ENCODE measurements at places on chromosomes 2 and 18.

GRCh38 chr2:68057658-68058396, 5.0 kb downstream of the C1D start:
- no peak for DNase-seq

- DNase-seq, result no peak
These were observed 170.2 kb downstream of the THADA start for GRCh38 chr2:43425659-43426058.

- DNase-seq, result no peak
These were observed 9.7 kb downstream of the RAB11FIP5 start for GRCh38 chr2:73103018-73103542.

DNA sequence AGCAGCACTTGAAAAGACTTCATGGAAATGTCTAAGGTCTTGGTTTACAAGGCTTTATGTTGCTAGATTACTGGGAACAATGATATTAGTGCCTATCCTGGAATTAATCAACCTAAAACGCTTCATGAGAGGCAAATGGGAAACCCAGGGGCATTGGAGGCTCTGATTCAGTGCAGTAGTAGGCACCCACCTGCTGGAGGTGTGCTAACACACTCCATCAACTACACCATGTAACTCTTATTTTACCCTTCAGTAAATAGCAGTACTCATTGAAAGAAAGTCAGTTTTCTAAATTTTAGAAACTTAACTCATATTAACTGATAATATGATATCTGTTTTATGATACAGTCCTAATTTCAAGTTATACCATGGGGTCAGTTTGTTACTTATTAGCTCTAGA, 17.4 kb upstream of the HNRNPA3 start:
- DNase-seq, result no peak

GRCh38 chr2:20216130-20217025, 8.6 kb downstream of the SDC1 start:
- DNase-seq, result no peak

DNA sequence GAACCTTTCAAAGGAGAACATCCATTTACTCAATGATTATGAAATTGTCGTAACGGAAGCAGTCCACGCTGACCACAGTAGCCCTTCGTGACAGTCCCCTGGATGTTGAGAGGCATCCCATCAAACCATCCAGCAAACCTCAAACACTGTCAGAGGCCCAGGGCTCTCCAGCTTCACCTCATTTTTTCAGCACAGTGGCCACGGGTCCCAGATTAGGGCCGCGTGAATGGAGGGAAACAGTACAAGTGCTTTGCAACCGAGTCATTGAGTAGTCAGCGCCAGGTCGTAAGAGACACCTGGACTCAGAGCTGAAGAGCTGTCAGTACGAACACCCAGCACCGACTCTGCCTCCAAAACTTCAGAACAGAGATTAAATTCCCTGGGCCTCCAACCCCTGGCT, 552.5 kb upstream of the SALL3 start:
- DNase-seq, result no peak

- DNase-seq, result no peak
These were observed 51.8 kb upstream of the CYRIA start for GRCh38 chr2:16717477-16717876.

- no peak for DNase-seq
These were observed 303.9 kb upstream of the HDAC4 start for GRCh38 chr2:239704737-239705136.

GRCh38 chr2:169891593-169892298, 64.5 kb downstream of the UBR3 start:
- no peak for DNase-seq

DNA sequence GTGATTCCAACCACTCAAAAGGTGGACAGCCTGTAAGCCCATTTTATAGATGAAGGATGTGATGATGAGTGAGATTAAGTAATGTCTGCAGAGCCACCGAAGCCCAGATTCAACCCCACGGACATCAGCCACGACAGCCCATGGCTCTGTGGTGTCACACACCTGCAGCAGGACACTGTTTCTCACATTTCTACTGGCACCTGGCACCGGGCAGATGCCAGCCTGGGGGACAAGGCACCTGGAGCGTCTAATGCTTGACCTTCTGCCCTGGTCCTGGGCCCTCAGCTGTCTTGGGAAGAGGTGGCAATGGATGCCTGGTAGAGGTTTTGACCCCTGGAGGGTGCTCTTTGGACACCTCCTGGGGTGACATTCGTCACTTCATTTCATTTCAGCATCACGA, 176.3 kb downstream of the ANAPC1 start:
- DNase-seq, result no peak

GRCh38 chr18:79471046-79471445, 75.3 kb downstream of the NFATC1 start:
- DNase-seq, result no peak

- DNase-seq, result no peak
These were observed at the start of gene LRATD1 for GRCh38 chr2:14632133-14632936. Gene LRATD1 (plus strand): TSS chr2:14632717. CDS start chr2:14633980, 1,263 bp downstream.

GRCh38 chr2:109675666-109676345, 61.6 kb downstream of the SOWAHC start:
- DNase-seq, result no peak

- DNase-seq, result no peak
These were observed 62.1 kb downstream of the LBH start for GRCh38 chr2:30293303-30293921.

DNA sequence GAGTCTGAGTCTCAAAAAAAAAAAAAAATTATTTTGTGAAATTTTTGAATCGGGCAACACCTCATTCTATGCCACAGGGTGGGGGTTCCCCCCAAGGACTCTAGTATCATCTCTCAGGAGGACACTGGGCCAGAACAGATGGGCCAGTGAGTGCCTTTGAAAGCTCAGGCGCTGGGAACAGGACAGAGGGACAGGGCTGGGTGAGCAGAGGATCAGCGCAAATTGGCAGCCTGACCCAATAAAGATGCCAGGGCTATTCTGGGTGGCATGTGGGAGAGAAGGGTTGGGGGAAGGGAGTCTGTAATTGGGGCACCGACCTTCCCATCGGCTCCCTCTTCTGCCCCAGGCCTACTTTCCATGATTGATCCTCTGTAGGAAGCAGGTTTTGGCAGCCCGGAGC, 44.0 kb downstream of the KIF3C start:
- no peak for DNase-seq

- no peak for DNase-seq
These were observed 82.5 kb downstream of the GBX2 start for GRCh38 chr2:236085647-236086046.

DNA sequence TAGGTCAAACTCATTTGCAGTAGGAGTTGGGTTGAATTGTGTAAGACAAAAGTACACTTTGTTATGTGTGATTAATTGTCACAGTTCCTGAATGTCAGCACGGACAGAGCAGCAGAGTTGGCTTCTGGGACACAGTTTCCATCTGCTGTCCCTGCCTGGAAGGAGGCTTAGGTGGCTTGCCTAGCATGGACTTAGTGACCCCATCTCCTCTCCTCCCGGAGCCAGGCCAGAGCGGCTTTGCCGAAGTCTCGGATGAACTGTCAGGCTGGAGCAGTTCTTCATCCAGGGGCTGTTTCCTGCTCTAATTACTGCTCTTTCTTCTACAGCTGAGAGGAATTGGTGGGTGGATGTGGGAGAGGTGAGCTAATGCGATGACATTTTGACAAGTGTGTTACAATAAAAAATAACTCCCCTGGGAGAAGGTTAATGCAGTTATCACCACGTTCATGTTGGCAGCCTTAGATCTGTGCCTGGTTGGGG, 102.0 kb downstream of the SH3RF3 start:
- no peak for DNase-seq

- DNase-seq, result no peak
These were observed 82.6 kb upstream of the WIPF1 start for GRCh38 chr2:174680221-174680620.

- no peak for DNase-seq
These were observed 96.1 kb upstream of the MCFD2 start for GRCh38 chr2:47011696-47012095.

DNA sequence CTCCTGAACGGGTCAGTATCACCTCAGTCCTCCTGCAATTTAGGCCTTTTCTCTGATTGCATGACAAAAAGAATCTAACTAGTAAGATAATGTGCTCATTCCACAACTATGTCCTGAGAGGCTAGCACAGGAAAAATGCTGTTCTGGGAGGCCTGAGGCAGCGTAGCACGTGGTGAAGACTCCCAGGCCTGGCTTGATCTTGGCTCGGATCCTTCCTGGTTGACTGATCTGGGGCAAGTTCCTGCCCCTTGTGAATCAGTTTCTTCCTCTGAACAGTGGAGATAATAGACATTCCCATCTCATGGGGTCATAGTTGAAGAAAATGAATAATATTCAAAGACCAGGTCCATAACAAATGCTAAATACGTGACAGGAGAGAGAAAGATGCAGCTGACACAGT, 12.3 kb downstream of the FBLN7 start:
- no peak for DNase-seq

- no peak for DNase-seq
These were observed 61.0 kb downstream of the DAW1 start for GRCh38 chr2:227932403-227932802.

DNA sequence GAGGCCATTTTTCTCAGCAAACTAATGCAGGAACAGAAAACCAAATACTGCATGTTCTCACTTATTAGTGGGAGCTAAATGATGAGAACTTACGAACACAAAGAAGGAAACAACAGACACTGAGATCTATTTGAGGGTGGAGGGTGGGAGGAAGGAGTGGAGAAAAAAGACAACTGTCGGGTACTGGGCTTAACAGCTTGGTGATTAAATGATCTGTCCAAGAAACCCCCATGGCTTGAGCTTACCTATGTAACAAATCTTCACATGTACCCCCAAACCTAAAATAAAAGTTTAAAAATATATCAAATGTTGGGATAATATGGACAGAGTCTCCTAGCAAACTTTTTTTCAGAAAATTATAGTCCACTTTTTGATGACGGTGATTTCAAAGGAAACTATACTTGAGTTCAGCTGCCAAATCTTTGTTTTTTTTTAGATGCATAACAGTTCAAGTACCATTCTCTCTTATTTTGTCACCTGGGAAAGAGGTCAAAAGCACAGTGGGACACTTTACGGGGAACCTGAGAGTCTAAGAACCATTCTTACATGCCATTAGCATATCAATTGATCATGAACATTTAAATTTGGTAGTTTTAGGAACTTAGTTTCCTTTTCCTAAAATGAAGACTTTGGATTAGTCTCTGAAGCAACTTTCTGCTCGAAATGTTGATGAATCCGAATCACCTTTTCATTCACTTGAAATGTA, 835.0 kb downstream of the NRXN1 start:
- DNase-seq, result no peak

DNA sequence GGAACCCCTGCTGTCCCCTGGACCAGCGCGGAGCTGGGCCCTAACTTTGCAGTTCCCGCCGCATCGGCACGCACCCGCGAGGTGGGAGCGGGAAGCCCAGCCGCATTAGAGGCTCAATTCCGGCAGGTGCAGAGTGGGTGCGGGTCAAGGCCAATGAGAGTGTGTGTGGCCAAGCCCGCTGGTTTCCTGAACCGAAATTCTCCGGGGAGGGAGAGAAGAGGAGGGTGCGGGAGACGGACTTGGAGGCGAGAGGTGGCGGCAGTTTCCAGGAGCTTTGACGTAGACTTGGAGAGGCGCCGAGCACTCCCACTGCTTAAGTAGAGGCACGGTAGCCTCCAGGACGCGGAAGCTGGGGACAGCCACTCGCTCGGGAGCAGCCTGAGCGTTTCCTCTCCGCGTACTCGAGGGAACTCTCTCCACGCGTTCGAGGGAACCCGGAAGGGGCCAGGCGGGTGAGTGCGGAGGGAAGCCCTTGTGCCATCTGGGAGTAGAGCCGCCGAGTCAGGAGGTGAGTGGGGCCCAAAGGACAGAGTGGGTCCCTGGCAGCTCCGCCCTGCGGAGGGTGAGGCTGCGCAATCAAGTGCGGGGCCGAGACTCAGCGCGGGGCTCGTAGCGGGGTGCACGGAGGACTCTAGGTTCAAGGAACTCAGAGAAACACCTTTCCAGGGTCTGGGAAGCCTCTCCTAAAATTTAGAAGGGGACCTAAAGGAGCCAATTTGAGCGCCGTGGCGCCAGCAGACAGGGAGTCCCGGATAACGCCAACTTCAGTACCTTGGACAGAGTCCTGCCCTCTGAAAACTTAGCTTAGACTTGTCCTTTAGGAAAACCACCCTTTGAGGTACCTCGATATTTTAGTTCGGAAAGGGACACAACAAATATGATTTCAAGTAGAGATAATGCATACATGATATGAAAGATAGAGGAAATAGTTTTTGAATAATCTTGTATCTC, at the start of gene FAM237A:
Gene FAM237A (plus strand): TSS at position 413 of the 951 bp plus-strand sequence. CDS start 1,750 bp downstream, outside the sequence.
- peak; percentile 9 for DNase-seq

- DNase-seq, result no peak
These were observed 89.0 kb downstream of the MTCL1 start for GRCh38 chr18:8794156-8794933.

DNA sequence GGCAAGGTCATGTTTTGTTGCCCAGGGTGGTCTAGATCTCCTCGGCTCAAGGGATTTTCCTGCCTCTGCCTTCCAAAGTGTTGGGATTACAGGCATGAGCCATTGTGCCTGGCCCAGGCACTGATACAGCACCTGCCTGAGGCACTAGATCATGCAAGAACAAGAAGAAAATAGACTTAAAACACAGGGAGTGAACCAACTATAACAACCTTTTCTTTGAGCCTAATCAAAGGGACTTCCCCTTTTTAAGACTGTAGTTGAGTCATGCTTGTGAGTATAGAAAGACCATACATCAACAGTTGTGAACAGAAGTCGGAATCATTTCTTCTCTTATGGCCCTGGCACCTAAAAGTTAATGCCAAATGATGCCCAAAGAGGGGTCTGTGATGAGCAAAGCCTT, 47.9 kb upstream of the MAPRE2 start:
- no peak for DNase-seq

DNA sequence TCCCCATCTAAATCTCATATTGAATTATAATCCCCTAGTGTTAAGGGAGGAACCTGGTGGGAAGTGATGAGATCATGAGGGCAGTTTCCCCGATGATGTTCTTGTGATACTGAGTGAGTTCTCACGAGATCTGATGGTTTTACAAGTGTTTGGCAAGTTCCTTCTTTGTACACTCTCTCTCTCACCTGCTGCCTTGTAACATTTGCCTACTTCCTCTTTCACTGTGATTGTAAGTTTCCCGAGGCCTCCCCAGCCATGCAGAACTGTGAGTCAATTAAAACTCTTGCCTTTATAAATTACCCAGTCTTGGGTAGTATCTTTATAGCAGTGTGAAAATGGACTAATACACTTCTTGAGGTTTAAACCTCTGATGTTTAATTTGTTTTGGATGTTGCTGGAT, 177.5 kb downstream of the CD8B2 start:
- DNase-seq, result no peak

GRCh38 chr18:52903857-52904256, 563.9 kb downstream of the DCC start:
- DNase-seq, result peak; percentile 47

GRCh38 chr2:174342686-174343342, 8.1 kb downstream of the SP9 start:
- no peak for DNase-seq

DNA sequence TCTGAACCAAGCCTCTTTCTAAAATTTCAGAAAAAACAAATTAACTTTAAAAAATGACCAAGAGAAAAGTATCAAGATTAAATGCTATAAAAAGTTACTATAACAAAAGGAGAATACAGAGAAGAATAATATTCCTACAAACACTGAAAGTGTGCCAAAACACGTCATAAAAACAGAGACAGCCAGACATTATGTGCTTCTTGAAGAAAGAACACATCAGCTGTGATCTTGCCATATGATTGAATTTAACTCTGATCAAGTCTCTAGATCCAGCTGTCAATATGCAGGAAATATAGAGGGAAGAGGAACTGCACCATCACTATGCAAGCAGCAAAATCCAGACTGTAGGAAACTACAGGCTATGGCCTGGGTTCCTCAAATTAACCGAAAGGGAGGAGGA, 33.7 kb upstream of the COL5A2 start:
- no peak for DNase-seq
